ENCODE measurements at places on chromosomes 5 and 9.

DNA sequence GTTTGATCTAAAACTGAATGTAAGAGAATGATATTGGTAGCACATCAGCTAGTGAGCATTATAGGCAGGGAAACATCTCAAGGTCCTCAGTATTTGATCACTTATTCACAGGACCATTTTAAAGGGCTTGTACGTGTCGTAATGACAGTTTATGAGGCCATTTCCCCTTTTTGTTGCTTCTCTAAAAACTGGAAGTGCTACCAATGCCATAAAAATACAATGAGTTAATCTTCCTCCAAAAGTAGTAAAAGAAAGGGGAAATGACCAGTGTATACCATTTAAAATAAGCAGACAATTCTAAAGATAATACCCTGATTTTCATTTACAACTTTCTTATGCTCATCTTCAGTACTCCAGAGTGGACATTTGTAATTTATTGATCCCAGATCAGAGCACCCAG, 285.8 kb upstream of the PCSK5 start:
- DNase-seq, result no peak

DNA sequence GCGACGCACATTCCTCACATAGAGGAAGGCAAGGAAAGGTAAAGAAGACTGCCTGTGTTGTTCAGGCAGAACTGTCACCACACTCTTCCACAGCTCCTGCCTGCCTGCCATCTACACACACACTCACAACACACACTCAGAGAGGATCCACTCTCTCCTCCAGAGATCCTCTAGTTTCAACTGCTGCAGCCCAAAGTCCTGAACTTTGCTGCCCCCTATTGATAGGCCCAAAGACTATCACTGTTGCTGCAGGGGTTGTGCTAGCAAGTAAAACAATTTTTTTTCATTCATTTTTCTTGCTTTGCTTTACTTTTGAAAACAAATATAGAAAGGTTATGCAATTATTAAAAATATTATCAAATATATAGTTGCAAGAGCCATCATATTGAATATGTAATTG, 5.9 kb upstream of the CFAP90 start:
- DNase-seq, result peak; percentile 54

DNA sequence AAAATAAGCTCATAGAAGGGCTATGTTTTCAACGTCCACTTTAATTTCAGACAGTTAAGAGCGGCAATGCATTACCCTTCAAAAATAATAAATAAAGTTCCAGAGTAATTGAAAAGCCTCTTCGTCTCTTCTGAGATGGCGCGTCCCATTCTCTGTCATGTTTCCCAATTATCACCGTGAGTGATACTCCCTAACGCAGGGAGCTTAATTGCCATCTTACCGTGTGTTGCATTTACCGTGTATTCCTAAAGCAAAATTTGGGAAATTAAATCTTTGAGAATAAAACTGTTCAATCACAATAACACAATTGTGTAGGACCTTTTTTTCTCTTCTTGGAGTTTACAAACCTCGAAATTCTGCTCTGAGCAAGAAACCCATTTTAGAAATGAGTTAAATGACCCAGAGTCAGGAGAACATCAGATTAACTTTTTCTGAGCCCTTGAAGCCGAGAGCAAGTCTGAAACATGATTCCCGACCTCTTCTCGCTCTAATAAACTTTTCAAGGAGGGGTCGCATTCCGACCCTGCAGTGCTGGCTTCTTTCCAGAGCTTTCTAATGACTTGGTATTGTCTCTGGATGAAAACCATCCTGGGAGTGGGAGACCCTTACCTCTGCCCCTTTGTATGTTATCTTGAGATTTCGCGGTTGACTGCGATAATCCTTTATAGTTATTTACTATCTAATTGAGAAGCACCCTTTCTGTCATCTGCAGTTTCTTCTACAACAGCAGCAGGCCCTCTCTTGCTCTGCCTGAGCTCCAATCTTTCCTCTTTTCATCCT, 251.5 kb downstream of the FSTL4 start:
- DNase-seq, result no peak

- DNase-seq, result no peak
Measured at GRCh38 chr9:131618071-131618479, 72.8 kb downstream of the PRRT1B start.

Measured in substantia nigra (tissue), 51 donors.